ENCODE measurements at places on chromosomes 13 and 19.

GRCh38 chr13:36918246-36919131 lies 1.5 kb downstream of the SMAD9 start:
- DNase-seq = no peak

DNA sequence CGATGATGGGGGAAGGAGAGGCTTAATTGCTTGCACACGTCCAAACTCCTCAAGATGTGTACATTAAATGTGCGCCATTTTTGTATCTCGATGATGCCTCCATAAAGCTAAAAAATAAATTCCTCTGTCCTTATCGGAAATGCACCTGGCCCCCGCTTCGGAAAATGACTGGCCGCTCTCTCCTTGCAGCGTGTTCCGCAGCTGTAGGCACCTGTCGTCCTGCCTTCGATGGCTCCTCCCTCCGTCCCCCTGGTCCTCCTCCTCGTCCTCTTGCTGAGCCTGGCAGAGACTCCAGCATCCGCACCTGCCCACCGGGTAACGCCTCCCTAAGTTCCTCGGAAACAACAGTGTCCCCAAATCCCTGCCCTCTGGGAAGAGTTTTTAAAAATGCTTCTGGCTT lies 1.1 kb downstream of the GALP start:
- no peak for DNase-seq

DNA sequence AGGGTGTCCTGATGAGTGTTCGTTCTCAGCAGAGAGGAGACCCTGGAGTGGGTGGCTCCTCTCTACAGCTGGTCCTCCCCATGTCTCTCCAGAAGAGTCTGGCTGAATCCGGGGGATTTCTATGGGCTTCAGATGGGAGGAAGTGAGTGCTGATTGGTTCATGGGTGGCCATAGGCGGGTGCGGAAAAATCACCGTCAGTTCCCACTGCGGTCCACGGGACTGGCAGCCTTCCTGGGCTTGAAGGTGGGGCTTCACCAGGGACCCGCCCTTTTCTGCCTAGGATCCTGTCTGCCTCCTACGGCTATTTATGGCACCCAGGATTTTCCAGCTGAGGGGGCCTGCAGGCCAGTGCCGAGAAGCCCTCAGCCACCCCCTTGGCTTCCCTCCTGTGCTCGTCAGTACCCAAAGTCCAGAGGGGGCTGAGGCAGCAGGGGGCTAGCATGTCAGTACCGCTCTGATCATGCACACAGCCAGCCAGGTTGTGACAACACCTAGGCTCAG lies 18.4 kb downstream of the CPB2 start:
- no peak for DNase-seq

DNA sequence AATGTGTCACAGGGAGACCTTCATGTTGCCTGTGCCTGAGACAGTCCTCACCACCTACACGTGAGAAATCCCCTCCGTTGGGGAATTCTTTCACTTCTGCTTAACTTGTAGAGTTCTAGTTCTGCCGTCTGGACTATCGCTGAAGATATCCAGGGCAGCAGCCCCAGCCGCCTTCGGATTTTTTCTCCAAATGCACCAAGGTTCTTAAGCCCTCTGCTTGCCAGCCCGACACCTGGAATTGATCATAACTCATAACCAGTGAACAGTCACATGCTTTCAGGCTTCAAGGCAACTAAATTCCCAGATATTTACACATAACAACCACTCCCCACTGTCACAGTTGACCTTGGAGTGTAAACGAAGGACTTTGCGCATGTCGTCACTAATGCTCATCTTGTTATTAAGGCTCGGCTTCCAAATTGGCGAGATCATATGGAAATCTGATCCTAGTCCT lies 114.4 kb downstream of the RAB20 start:
- DNase-seq = no peak

- no peak for DNase-seq
Measured at GRCh38 chr13:44354884-44355283, 18.7 kb upstream of the SERP2 start.

- DNase-seq = no peak
Measured at GRCh38 chr13:32390048-32390447, 37.9 kb downstream of the N4BP2L1 start.

GRCh38 chr19:34393629-34394028 lies 10.6 kb upstream of the PDCD2L start:
- no peak for DNase-seq

GRCh38 chr13:41577436-41577835 lies 120.1 kb downstream of the RGCC start:
- DNase-seq = no peak
